ENCODE measurements at places on chromosomes 7 and 10. TPM values are rescaled to one million over a fixed set of nuclear protein-coding genes. Genes with fewer than 3 reads are reported as not detected.

The HELLS gene
- 53.5 TPM for total RNA-seq

The VWC2 gene
- total RNA-seq: not detected

The ENO4 gene
- 0.12 TPM for total RNA-seq

The UBE2H gene
- 115 TPM for total RNA-seq

The NKX2-3 gene
- not detected for total RNA-seq

The TMEM176B gene
- total RNA-seq: 7.3 TPM

The CAMK2B gene
- not detected for total RNA-seq

The DRGX gene
- not detected for total RNA-seq

The TUBB8 gene
- total RNA-seq: 0.34 TPM

The UBTD1 gene
- 8.7 TPM for total RNA-seq

The PAPSS2 gene
- 12.6 TPM for total RNA-seq

The MAP3K8 gene
- 20.6 TPM for total RNA-seq

The SPDYE5 gene
- total RNA-seq: not detected

The KCND2 gene
- total RNA-seq: 1.2 TPM

The GPR15LG gene
- not detected for total RNA-seq

The CPXM2 gene
- total RNA-seq: not detected

The C10orf143 gene
- 0.78 TPM for total RNA-seq

The ACADSB gene
- 8.7 TPM for total RNA-seq

The OR9A2 gene
- not detected for total RNA-seq

The LIPJ gene
- not detected for total RNA-seq

The CDC14C gene
- 0.24 TPM for total RNA-seq

The ECHDC3 gene
- total RNA-seq: 24.7 TPM

The PARP12 gene
- 66.6 TPM for total RNA-seq

The CYP2C9 gene
- 4.9 TPM for total RNA-seq

The CDCA7L gene
- 71.8 TPM for total RNA-seq

The SRRM3 gene
- total RNA-seq: 0.21 TPM

The PLA2G12B gene
- total RNA-seq: not detected

The PVRIG gene
- total RNA-seq: not detected

The GRID1 gene
- 0.10 TPM for total RNA-seq

The KIF20B gene
- 39.9 TPM for total RNA-seq

The LIPM gene
- total RNA-seq: not detected

The IL15RA gene
- total RNA-seq: 42.4 TPM

The FAM25G gene
- not detected for total RNA-seq

The UNCX gene
- total RNA-seq: not detected

The KLF14 gene
- 0.17 TPM for total RNA-seq

The ABCB4 gene
- not detected for total RNA-seq

The FBXO24 gene
- total RNA-seq: 0.29 TPM

The ACTR3C gene
- 22.8 TPM for total RNA-seq

The RFC2 gene
- 38.6 TPM for total RNA-seq

The HDAC9 gene
- 159 TPM for total RNA-seq

The CC2D2B gene
- not detected for total RNA-seq
